NCI-H1092 treated with DMSO at 0.1 percent for 48 hours (cell line): ENCODE measurements at places on chromosomes 13 and 19.

DNA sequence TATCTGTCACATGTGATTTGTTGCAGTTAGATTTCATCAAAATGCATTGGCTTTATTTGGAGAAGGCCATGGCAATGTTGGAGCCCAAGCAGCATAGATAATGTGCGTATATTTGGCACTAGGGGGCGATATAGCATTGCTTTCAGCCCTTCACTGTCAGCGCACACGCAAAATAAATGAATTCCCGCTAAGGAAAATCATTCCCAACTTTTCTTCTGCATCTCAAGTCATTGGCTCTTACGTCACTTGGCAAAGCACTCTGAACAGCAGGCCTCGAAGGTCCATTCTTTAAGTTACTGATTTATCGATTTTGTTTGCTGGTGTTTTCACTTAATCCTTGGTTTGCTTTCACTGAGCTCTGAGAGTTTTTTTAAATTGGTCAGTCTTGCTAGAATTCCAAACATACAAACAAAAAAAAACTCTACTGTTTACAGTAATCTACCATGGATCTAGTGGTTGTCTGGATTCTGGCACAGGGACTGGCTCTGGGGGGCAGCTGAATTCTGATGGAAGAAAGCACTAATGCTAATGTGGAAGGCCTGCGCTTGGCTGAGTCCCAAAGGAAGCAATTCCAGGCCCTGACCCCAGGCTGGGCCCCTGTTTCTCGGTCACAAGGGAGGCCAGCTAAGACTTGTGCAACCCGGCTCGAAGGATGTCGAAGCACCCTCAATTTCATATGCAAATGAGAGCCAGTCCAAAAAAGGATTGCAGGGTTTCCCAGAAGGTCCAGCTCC is 97.7 kb upstream of the IPO5 start:
- peak; percentile 78 for DNase-seq

DNA sequence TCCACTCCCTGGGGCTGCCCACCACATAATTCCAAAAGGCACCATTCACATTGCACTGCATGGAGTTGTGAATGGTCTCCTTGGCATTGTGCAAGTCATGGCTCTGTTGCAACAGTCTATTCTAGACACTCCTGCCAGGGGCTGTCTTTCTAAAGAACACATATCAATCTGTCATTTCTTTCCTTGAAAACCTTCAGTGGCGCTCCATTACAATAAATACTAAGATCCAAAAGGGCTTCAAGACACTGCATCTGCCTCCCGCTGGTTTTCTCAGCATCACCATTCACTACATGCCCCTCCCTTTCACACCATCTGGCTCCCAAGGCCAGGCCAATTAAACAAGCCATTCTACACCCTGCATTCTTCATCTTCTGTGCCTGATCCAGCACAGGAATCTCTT is 32.2 kb upstream of the TM9SF2 start:
- DNase-seq: no peak

GRCh38 chr13:110154410-110154933 is 152.5 kb downstream of the COL4A1 start:
- DNase-seq: no peak

GRCh38 chr13:80312967-80313366 is 28.0 kb downstream of the SPRY2 start:
- no peak for DNase-seq

DNA sequence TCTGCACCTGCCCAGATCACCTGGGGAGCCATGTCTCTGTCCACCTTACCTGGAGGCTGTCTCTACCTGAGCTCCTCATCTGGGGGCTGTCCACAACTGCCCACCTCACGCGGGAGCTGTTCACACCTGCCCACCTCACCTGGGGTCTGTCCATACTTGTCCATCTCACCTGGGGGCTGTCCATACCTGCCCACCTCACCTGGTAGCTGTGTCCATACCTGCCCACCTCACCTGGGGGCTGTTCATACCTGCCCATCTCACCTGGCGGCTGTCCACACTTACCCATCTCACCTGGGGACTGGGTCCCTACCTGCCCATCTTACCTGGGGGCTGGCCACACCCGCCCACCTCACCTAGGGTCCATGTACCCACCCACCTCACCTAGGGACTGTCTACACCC is 10.0 kb upstream of the CPAMD8 start:
- no peak for DNase-seq

DNA sequence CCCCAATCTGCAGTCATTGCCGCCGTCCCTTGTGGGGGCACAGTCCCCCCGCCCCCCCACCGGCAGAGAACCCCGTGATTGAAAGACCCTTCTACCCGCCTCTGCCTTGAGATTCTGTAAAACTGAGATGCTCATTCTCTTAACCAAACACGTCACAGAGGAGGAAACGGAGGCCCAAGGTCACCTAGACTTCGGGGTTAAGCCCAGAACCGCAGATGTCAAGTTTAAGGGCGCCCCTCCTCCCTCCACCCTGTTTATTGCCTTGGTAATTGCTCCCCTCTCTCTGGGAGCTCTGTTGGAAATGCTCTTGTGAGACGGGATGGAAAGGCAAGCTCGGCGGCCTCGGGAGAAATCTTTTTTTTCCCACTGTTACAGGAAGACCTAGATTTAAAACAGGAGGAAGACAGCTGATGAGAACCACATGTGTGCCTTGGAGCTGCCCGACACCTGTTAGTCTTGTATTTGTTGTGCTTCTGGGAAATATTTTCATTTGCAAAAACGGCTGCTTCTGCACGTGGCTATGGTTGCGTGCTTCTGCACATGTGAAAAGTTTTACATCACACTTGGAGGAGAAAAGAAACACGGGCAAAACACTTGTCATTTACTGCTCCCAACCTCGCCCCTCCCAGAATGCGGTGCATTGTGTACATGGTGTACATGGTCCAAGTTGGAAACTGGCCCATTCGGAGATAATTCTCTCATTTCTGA is 1.1 kb upstream of the MED26 start:
- DNase-seq: peak; percentile 53

- DNase-seq: no peak
These were observed 677 bp upstream of the LRCH1 start for GRCh38 chr13:46552303-46552682.

DNA sequence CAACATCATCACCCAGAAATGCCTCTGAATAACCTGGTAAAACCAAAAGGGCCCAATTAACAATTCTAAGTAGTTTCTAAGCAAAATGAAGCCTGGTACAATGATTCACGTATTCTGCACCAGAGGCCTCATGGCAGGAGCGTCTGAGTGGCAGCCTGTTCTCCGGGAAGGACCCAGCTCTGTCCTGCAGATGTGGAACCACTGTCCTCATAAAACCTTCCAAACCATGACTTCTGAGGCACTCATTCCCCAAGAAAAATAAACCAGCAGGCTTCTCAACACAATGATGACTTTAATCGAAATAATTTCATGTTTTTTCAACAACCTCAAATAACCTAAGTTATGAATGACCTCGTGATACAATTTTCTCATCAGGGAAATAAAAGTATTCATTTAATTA is 89.9 kb downstream of the STK24 start:
- no peak for DNase-seq

DNA sequence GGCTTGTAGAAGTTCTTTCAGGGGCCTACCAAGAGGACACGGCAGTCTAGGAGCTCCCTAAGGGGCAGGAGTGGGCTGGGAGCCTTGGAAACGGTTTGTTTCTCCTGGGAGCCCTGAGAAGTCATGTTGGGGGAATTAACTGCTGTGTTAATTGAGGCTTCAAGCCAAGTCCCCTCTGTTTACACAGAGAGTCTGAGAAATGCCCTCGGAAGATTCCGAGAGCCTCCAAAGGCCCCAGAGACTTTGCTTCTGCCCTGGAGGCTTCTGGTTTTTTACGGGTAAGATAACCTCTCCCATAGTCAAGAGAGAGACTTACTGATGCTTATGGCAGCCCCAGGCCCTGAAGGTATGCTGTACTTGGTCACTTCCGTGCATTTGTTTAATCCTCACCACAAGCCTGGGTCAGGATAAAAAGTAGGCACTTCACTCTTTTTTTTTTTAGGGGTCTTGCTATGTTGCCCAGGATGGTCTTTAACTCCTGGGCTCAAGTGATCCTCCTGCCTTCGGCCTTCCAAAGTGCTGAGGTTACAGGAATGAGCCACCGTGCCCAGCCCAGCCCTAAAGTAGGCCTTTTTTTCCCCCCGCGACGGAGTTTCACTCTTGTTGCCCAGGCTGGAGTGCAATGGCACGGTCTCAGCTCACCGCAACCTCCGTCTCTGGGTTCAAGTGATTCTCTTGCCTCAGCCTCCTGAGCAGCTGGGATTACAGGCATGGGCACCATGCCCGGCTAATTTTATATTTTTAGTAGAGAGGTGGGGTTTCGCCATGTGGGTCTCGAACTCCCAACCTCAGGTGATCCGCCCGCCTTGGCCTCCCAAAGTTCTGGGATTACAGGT is 15.2 kb downstream of the IER2 start:
- DNase-seq: no peak

DNA sequence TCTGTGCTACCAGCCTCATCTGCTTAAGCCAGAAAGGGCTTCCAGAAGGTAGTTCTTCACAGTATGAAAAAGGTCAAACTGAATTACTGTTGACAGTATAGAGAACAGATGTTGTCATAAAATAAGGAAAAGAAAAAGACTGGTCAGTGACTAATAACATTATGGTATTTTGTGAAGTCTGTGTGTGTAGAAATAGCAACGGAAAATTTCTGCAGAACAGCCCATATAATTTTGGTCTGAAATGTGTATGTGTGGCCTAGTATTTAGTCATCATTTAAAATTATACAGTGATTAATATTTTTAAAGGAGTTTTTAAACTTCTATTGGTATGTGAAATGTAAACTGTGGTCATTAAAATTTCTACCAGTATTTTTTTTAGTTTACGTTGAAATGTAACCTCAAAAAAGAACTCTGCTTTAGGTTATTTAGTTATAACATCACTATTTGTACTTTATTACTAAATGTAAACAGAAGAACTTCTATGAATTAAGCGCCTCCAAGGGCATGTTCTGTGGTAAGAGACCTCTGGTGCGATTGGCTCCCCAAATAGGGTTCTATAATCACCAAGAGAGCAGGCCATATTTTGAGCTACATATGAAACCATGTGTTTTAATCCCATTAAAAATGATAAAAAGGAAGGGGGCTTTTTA is 3.3 kb upstream of the GPR183 start:
- no peak for DNase-seq

DNA sequence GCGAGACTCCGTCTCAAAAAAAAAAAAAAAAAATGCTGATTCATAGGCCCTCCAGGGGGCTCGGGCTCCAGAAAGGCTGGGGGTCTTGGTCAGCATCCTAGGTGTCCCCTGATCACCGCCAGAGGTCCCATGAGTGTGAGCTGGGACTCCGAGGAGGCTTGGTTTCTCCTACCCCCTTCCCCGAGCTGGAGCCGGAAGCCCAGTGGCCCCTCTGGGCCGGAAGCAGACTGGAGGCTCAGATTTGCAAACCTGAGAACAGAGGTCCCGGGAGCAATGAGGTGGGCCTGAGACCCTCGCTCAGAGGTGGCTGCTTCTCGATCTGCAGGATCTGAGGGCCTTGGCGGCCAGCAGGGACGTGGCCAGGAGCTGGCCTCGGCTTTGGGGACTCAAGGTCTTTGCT is 41.5 kb downstream of the EFNA2 start:
- no peak for DNase-seq

- peak; percentile 57 for DNase-seq
These were observed 33.0 kb downstream of the XPO4 start for GRCh38 chr13:20869540-20869939.

DNA sequence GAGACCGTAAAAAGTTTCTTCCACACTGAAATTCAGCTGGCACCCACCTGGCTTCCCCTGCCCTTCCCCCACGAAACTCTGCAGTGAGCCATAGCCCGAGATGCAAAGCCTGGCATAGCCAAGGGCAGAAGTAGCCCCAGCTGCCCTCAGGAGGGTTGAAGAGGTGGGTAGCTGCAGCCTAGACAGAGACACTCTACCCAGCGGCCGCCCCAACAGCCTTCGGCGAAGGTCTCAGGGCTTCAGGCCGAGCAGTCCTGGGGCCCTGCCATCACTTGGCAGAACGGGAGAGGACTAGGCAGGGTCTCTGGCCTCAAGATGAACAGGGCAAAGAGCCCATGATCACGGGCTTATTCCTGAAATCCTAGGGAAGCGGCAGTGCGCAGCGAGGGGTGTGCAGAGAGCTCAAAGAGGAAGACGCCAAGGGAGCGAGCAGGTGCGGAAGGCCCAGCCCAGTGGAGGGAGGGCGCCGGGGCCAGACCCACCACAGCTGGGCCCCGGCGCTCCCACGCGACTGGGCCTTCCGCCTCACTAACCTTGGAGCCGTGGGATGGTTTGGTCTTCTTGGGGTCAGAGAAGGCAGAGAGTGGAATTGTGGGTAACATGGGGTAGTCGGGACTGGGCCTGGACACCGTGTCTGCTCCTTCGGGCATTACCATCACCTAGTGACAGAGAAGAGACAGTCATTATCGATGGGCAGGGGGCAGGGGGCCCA is 53.2 kb downstream of the MLLT1 start:
- DNase-seq: no peak

DNA sequence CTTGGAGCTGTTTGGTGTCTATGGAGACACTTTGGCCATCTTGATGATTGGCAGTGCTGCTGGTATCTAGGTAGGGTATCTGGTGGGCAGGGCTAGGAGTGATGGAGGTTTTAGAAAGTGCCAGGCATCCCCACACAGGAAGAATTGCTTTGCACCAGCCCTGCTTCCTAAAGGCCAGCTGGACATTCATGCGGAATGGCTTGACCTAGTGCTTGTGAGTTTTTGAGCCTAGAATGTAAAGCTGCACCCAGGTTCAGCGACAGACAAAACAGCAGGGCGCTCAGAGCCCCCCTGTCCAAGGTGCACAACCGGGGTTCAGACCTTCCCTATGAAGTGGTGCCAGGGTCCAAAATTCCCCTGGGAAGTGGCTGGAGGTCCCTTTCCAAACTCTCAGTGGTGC is 93.1 kb downstream of the ING1 start:
- no peak for DNase-seq

GRCh38 chr13:37640499-37640898 is 41.9 kb upstream of the POSTN start:
- DNase-seq: peak; percentile 38

DNA sequence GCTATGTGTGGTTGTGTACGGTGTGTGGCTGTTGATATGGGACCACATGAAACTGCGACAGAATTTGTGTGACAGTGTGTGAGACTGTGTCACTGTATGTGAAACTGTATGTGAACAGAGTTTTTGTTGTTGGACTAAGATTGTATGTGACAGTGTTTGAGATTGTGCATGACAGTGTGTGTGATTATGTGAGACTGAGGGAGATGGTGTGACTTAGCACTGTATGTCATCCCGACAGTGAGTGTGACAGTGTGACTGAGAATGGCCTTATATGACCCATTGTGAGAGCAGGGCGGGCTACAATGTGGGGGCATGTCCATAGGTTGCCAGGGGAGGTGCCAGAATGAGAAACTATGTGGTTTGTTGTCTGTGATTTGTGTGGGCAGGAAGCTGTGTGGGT is 930 bp downstream of the ZNF583 start:
- DNase-seq: no peak

DNA sequence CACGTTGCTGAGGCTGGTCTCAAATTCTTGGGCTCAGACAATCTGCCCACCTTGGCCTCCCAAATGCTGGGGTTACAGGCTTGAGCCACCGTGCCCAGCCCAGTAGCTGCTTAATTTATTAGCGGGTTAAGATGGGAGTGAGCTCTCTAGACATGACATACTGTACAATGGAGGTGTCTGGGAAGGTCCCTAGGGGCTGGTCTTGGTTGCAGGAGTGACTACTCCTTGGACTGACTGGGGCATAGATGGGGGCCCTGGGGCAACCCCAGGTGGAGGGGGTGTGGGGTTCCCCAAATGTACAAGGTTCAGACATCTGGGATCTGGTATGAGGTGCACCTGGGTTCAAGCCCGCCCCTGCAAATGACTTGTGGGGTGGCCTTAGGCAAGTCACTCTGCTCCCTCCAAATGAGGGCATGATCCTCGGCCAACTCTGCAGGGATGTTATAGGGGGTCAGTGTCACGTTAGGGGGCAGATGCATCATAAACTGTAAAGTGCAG is 12.8 kb downstream of the CIB3 start:
- DNase-seq: no peak

GRCh38 chr19:57282011-57282643 is 1.8 kb downstream of the ZNF460 start:
- no peak for DNase-seq
